ENCODE measurements at places on chromosomes 7 and 10.

DNA sequence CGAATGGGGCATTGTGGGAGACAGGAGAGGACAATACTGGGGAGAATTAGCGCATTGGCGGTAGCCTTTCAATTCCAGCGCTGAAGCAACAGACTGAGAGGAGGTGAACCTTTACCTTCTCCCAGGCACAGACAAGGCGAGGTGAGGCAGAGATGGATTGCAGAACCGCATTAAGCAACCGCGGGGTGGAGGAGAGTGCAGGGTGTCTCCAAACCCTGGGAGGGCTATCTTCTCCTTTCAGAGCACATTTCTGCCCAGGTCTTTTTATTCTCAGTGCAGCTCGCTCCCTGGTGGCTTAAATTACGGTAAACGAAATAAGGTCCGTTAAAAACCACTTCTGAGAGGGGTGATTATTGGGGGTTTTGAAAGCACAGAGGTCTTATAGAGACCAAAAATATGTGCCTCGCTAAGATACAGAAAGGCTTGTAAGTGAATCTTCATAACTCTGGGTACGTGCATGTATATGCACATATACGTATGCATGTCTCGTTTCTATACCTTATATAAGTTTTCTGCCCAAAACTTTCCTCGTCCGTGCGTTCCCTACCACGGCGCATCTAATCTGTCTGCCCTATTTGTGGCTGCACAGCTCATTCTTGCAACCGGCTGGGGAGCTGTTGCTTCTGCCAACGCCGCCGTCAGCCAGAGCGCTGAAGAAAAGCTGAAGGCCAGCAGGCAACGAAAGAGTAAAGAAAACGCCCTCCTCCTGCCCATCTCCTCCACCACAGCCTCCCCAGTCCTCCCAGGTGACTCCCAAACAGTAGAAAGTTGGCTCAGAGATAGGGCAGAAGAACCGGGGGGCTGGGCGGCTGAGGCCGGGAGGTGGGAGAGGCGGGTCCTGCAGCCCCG is 895 bp upstream of the ZNF804B start:
- peak; percentile 5 for DNase-seq

DNA sequence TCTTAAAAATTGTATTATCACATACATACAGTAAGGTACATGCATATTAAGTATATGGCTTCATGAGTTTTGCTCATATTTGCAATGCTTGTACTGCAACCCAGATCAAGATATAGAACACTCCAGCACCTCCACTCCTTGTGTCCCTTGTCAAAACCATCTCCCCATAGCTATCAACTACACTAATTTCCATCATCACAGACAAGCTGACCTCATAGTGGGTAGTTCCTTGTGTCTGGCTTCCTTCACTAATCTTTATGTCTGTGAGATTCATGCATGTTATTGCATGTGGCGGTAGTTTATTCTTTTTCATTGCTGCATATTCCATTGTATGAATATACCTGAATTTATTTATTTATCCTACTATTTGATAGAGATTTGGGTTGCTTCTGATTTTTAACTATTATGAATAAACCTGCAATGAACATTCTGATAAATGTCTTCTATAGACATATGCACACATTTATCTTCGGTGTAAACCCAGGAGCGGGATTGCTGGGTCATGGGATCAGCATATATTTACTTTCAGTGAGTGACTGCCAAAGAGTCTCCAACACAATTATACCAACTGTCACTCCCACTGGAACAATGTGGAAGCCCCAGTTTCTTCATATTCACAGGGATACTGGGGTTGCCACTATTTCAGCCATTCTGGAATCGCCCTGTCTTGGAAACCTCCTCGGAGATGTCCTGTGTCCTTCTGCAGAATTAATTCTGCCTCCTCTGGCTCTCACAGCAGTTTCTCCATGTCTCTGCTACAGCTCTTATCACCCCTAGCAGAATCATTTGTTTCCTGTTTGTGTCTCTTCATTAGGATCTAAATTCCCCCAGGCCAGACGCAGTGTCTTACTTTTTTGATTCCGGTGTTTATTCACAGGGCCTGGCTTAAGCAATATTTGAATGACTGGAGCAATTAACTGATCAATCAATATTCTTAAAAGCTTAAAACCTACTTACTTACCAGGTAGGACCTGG is 14.7 kb upstream of the ADAM12 start:
- no peak for DNase-seq

GRCh38 chr7:144503215-144503614 is 99.7 kb upstream of the NOBOX start:
- no peak for DNase-seq

GRCh38 chr7:5626498-5626897 is 155.0 kb downstream of the RNF216 start:
- DNase-seq = no peak

DNA sequence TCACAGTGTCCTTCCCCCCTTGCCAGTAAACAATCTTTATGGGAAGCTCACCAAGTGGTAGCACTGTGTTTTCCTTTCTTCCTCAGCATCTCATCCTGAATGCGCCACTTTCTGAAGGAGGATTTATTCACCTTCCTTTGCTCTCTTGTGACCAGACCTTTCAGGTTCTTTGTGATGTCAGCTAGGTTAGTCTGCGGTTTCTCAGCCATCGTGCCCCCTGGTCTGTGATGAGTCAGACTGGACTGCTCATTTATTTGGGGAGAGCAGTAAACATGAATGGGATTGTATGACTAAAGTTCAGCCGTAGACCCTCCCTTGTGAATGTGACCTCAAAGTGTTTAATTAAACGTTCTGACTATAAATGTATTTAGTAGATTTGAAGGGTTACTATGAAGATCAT is 235.1 kb upstream of the CELF2 start:
- DNase-seq = no peak

GRCh38 chr10:50997461-50997860 is 76.8 kb upstream of the PRKG1 start:
- DNase-seq = no peak

GRCh38 chr7:25260862-25261494 is 32.7 kb upstream of the NPVF start:
- DNase-seq = peak; percentile 64

DNA sequence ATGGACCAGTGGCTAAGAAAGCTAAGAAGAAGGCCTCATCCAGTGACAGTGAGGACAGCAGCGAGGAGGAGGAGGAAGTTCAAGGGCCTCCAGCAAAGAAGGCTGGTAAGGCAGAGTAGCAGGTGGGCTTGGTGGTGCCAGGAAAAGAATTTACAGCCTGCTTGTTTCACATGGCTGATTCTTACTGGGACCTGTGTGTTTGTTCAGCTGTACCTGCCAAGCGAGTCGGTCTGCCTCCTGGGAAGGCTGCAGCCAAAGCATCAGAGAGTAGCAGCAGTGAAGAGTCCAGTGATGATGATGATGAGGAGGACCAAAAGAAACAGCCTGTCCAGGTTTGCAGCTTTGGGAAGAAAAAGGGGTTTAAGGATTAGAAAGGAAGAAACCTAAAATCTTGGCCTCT is 5.0 kb downstream of the NOLC1 start:
- no peak for DNase-seq

GRCh38 chr10:114157912-114158311 is 16.1 kb downstream of the CCDC186 start:
- DNase-seq = no peak

DNA sequence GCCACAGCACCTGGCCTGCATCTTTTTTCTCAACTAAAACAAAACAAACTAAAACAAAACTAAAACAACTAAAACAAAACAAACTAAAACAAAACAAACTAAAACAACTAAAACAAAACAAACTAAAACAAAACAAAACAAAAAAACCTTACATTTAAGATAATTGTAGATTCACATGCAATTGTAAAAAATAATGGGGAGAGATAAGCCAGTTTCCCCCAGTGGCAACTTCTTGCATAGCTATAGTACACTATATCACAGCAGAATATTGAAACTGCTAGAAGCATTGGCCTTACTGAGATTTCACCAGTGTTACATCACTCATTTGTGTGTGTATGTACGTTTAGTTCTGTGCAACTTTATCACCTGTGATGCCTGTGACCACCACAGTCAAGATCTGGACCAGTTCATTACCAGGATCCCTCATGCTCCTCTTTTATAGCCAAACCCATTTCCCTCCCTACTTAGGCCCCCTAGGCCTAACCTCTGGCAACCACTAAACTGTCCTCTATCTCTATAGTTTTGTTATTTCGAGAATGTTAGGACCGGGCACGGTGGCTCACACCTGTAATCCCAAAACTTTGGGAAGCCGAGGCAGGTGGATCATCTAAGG is 9.3 kb downstream of the FXYD4 start:
- peak; percentile 48 for DNase-seq

GRCh38 chr7:151013733-151014497 is 10.4 kb downstream of the ATG9B start:
- peak; percentile 71 for DNase-seq

Data from AG10803 (cell line).